Mesenchymal stem cell (in vitro differentiated cells and primary cell): ENCODE measurements at places on chromosomes 7 and 10.
A peak's percentile ranks its signal among the peaks of the same experiment; 100 is the strongest.

GRCh38 chr10:71024490-71024889, 136.1 kb upstream of the PCBD1 start:
- H3K4me1 ChIP-seq: peaks cover 3% of the 10 kb centered on the region
- no peak overlapping the region for H3K27ac ChIP-seq
- no peak for DNase-seq
- H3K4me3 ChIP-seq: no peak overlapping the region
- H3K27me3 ChIP-seq: peaks cover 26% of the 10 kb centered on the region

GRCh38 chr10:122458693-122459092, 2.7 kb upstream of the HTRA1 start:
- DNase-seq: no peak
- H3K4me3 ChIP-seq: no peak overlapping the region
- peaks cover 24% of the 10 kb centered on the region for H3K27me3 ChIP-seq

- no peak overlapping the region for H3K4me3 ChIP-seq
- H3K27ac ChIP-seq: no peak overlapping the region
- H3K36me3 ChIP-seq: no peaks in the 10 kb centered on the region
- DNase-seq: peak; percentile 50
- H3K27me3 ChIP-seq: no peaks in the 10 kb centered on the region
Measured at GRCh38 chr7:85529201-85529600, 342.3 kb upstream of the SEMA3D start.

DNA sequence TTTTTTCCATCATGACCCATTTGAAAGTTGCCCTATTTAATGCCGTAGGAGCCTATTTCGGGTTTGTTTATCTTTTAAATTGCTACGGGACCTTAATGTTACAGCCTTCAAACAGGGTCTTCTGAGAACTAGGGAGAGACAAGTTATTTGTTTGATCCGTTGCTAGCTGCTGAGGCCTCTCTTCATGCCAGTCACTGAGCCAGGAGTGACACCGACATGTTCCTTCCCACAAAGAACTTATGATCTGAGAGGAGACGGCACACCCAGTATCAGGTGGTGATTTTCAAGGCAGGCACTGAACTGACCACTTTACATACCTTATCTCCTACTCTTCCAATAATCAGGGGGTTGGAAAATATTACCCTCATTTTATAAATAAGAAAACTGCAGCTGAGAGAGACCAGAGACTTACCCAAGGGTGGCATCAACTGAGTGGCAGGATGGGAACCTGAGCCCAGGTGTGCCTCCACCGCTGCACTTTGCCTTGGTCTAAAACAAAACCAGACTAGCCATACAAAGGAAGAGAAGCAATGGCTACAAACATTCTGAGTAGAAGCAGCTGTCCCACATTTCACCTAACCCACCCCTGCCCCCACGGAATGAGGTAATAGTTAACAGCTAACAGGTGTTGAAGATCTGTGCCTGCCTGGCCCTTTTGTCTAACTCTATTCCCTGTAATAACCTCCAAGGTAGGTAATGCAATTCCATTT, 40.5 kb downstream of the PPP1R3C start:
- H3K36me3 ChIP-seq: no peaks in the 10 kb centered on the region
- no peak overlapping the region for H3K27ac ChIP-seq
- no peak overlapping the region for H3K4me3 ChIP-seq
- peak; percentile 59 for DNase-seq
- H3K27me3 ChIP-seq: no peaks in the 10 kb centered on the region

DNA sequence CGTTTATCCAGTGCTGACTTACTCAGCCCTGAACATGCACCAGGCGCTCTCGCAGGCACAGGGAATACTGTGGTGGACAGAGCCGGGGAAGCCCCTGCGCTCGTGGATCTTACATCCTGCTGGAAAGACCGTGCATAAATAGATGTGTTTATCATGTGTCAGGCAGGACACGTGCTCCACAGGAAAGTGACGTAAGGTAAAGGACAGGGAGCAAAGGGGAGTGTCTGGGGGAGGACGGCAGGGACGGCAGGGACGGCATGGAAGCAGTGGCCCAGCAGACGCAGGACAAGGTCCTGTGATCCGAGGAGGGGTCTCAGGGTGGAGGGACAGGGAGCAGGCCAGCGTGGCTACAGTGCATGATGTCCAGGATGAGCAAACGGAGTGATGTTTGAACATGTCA, 410.5 kb downstream of the PAXIP1 start:
- H3K4me3 ChIP-seq: no peak overlapping the region
- no peak overlapping the region for H3K27ac ChIP-seq
- H3K36me3 ChIP-seq: no peaks in the 10 kb centered on the region
- no peaks in the 10 kb centered on the region for H3K27me3 ChIP-seq
- no peaks in the 10 kb centered on the region for H3K4me1 ChIP-seq

DNA sequence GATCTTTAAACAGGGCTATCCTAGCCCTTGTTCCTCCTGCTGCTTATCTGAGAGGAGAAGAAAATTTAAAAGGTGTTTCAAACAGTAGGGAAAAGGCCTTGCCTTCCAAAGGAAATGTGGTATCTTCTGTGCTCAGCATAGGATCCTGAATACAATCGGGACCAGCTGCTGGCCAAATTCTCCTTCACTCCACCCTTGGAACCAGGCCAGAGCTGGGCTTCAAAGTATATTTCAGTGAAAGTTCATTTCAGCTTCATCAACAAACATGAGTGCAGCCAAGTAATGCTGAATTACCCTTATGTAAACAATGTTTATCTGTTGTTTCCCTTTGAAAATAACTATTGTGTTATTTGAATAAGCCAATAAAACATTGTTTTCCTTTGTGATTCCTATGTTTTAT, 146.5 kb upstream of the MEOX2 start:
- H3K4me1 ChIP-seq: no peaks in the 10 kb centered on the region
- no peak overlapping the region for H3K4me3 ChIP-seq
- no peaks in the 10 kb centered on the region for H3K27me3 ChIP-seq

GRCh38 chr7:112147793-112148361, 58.3 kb downstream of the DOCK4 start:
- DNase-seq: no peak
- peaks cover 5% of the 10 kb centered on the region for H3K4me1 ChIP-seq
- H3K4me3 ChIP-seq: no peak overlapping the region

- peaks cover 4% of the 10 kb centered on the region for H3K36me3 ChIP-seq
- H3K27ac ChIP-seq: no peak overlapping the region
- H3K4me3 ChIP-seq: no peak overlapping the region
Measured at GRCh38 chr10:86945361-86946212, 11.8 kb downstream of the MMRN2 start.

DNA sequence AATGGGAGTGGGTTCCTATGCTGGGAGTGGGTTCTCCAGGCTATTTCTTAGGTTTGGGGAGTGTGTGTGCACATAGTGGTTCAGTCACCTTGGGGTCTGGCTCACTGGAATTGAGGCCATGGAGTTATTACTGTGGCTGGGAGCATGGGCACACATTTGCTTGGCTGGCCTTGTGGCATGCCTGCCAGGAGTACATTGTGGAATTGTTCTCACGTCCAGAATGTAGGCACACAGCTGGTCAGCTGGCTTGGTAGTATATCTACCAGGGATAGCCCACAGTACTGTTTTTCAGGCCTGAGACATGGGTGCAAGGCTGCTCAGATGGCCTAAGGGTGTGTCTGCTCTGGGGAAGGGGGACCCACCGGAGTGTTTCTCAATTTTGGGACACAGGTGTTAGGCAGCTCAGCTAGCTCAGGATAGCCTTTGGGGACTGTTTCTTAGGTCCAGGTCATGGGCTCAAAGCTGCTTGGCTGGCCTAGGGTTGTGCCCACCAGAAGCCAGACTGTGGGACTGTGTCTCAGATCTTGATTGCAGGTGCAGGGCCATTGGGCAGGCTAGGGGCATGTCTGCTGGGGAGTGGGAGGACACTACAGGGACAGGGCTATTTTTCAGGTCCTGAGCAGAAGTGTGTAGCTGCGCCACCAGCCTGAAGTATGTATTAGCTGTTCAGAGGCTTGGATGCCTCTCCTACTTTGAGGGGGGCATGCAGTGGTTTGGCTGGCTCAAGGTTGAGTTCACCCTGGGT, 50.6 kb downstream of the TMEM168 start:
- H3K4me3 ChIP-seq: no peak overlapping the region
- no peaks in the 10 kb centered on the region for H3K27me3 ChIP-seq
- H3K36me3 ChIP-seq: no peaks in the 10 kb centered on the region
- DNase-seq: no peak
- H3K27ac ChIP-seq: no peak overlapping the region
- H3K4me1 ChIP-seq: no peaks in the 10 kb centered on the region

DNA sequence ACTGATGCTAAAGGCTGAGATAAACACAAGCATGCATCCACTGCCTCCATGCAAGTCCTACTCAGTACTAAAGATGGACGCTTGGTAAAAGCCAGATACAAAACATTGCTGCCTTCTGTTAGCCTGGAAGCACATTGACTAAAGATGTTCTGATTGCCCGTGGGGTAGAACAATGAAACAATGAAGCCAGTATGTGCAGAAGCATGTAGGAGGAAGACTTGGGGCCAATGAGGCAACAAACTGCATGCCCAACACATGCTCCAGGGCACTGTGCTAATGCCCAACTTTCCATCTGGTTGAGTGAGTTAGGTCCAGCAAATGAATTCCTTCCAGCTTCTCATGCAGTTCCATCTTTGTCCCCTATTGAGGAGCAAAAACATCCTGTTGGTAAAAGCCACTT, 1245.5 kb downstream of the GATA3 start:
- DNase-seq: no peak
- no peaks in the 10 kb centered on the region for H3K36me3 ChIP-seq
- H3K4me3 ChIP-seq: no peak overlapping the region
- no peaks in the 10 kb centered on the region for H3K4me1 ChIP-seq
- no peak overlapping the region for H3K27ac ChIP-seq
- no peaks in the 10 kb centered on the region for H3K27me3 ChIP-seq
